ENCODE measurements at places on chromosomes 1 and 21.

GRCh38 chr1:61446531-61446991 lies 278.4 kb downstream of the TM2D1 start:
- no peak for DNase-seq

DNA sequence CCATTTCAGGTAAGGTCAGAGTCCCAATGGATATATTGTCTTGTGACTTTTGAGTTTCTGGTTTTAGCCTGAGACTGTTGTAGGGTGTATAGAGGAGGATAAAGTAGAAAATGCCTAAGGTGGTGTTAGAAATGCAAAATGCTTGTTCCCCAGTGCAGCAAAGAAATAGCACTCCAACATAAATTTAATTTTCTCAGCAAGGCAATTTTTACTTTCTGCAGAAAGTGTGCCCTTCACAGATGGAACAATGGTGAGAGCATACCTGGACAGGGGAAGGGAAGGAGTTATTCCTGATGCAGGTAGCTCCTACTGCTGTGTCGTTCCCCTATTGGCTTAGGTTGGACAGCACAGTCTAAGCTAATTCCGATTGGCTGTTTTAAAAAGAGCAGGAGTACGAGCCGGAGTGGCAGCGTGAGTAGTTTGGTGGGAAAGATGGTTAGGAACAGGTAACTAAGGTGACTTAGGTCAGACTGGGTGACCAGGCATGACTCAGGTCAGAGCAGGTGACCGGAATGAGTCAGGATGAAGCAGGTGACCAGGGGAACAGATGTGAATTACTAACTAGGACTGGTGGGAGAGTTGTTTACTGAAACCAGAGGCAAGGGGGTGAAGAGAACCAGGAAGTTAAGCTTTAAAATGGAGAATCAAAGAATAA lies 21.5 kb downstream of the SPATA45 start:
- no peak for DNase-seq

- DNase-seq = no peak
These were observed 36.3 kb upstream of the IL10 start for GRCh38 chr1:206808615-206809014.

DNA sequence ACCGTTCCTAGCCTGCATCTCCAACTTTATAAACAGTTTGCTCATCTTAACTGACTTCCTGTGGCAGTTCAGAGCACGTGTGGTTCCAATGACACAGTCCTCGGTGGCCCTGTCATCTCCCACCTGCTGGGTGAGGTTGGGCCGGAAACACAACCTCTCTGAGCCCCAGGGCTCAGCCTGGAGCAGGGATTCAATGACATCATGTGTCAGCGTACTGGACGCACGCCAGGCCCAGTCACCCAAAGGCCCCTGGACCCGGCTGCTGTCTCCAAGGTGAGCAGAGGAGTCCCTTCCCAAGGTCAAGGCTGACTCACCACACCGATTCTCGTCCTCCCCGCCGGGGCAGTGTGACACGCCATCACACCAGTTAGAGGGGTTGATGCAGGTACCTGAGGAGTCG lies 19.9 kb downstream of the TMPRSS2 start:
- DNase-seq = no peak

DNA sequence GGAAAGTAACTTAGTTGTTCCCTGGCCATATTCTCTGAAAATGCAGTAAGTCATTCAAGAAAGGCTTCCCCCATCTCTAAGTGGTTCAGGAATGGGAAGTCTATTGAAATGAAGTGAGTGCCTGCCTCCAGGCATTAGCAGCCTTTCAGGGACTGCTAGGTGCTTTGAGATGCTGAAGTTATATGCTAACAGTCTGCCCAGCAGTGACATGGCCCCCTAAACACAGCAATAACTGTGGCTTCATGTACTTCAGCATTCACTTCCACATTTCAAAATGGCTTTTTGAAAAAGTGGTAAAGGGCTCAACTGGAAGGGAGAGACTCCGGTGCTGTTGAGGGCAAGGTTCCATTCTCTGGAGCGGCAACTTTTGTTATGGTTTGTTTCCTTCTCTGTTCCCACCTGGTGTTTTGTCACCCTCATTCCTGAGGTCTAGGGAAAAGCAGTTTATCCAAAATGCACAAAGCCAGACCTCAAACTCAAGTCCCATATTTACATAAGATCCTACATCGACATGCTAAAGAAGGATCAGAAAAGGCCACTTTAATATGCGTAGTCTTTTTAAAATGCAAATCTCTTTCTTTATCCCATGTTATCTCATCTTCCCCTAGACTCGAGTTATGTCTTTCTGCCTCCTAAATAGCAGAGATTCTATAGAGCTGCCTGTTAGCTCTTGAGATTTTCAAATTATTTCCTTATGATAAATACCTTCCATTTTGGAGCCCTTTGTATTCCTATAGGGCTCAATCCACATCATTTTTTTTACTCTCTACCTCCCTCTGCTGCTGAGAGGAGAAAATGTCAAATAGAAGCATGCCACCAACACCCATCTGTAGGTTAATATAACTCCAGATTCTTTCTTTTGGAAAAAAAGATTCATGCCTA lies 34.2 kb upstream of the LRRC8C start:
- peak; percentile 24 for DNase-seq

- DNase-seq = no peak
These were observed 57.0 kb downstream of the HIVEP3 start for GRCh38 chr1:41861535-41862383.

GRCh38 chr1:167517535-167518330 lies 596 bp downstream of the CD247 start:
- DNase-seq = no peak

GRCh38 chr1:238485912-238486209 lies 595.1 kb upstream of the ZP4 start:
- no peak for DNase-seq

- DNase-seq = no peak
These were observed 68.0 kb upstream of the AKT3 start for GRCh38 chr1:243917863-243918565.

- peak; percentile 34 for DNase-seq
These were observed 295.2 kb downstream of the HLX start for GRCh38 chr1:221174330-221174993.
